ENCODE measurements at places on chromosomes 1 and 21.
A peak's percentile ranks its signal among the peaks of the same experiment; 100 is the strongest.

DNA sequence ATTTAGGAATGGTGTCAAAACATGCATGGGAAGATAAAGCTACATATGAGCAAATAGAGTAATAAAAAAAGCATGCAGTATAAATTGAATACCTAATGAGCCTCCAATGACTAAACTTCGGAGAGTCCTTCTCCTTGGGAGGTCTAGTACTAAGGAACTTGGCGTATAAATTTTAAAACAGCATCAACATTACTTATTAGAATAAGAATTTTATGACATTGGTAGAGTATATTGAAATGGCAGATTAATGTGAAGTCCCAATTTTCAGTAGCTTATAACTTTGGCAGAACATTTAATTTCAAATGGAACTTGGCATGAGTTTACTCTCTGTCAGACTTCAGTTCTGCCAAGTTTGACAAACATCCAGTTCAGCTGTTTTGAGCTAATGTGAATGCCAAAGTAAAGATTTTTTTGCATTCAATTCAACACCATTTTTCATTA is 104.7 kb upstream of the RGS18 start:
- no peaks in the 10 kb centered on the region for H3K27me3 ChIP-seq
- no peaks in the 10 kb centered on the region for H3K4me1 ChIP-seq

DNA sequence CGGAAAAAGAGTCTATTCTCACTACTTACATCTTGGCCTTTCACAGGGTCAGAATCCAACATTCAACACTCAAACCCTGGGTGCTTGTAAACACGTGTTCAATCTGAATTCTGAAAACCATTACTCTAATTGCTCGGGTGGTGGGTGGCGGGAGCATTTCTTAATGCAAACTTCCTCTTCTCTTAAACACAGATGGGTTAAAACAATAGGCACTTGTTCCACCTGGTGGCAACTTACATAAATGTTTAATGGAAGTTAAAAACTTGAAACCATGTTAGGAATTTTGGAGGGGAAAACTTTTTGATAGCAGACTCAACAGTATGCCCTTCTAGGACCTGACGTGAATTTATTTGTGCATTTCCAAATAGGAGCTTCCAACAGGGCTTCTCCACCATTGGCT is 23.4 kb upstream of the TDRD10 start:
- H3K27ac ChIP-seq, result no peak overlapping the region
- DNase-seq, result no peak
- H3K27me3 ChIP-seq, result peaks cover 5% of the 10 kb centered on the region
- H3K4me1 ChIP-seq, result peaks cover 18% of the 10 kb centered on the region
- no peaks in the 10 kb centered on the region for H3K36me3 ChIP-seq

DNA sequence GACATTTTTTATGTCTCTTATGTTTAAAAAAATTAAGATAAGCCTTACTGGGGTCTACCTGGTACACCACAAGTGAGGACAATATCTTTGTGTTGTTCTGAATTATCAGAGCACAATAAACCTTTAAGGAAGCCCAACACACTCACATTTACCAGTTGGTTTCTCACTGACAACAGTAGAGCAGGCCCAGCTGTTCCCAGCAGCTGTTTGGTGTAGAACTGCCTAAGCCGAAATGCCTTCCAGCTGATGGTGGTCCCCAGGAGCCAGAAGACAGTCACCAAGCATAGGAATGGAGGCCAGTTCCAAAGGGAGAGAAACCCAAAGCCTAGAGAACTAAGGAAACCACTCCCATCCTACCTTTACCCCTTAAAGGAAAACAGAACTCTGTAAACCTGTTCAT is 428.6 kb upstream of the CAMK1G start:
- no peak overlapping the region for H3K27ac ChIP-seq
- no peaks in the 10 kb centered on the region for H3K36me3 ChIP-seq
- no peaks in the 10 kb centered on the region for H3K27me3 ChIP-seq
- H3K4me1 ChIP-seq, result no peaks in the 10 kb centered on the region
- no peak for DNase-seq

DNA sequence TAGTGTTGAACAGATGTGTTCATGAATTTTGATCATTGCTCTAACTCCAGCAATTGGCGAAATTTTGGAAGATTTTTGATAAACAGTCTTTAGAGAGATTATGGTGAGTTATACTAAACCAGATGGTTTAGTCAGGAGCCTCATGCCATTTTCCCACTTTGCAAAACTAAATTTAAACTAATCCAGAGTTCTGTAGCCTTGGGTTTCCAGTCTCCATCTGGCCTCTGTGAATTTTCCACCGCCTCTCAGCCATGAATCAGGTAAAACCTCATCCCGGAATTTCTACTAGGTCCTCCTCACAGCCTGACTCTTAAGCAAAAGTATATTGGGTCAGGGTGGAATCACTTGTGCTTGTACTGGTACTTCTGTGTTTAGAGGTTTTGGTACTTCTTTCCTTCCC is 44.8 kb downstream of the CLEC20A start:
- H3K27me3 ChIP-seq, result no peaks in the 10 kb centered on the region
- H3K27ac ChIP-seq, result no peak overlapping the region
- DNase-seq, result no peak
- no peaks in the 10 kb centered on the region for H3K4me1 ChIP-seq

GRCh38 chr1:112272101-112272772 is 123.8 kb upstream of the CTTNBP2NL start:
- no peak overlapping the region for H3K4me3 ChIP-seq
- H3K36me3 ChIP-seq, result no peaks in the 10 kb centered on the region
- no peak overlapping the region for H3K27ac ChIP-seq
- DNase-seq, result no peak
- peaks cover 19% of the 10 kb centered on the region for H3K27me3 ChIP-seq

DNA sequence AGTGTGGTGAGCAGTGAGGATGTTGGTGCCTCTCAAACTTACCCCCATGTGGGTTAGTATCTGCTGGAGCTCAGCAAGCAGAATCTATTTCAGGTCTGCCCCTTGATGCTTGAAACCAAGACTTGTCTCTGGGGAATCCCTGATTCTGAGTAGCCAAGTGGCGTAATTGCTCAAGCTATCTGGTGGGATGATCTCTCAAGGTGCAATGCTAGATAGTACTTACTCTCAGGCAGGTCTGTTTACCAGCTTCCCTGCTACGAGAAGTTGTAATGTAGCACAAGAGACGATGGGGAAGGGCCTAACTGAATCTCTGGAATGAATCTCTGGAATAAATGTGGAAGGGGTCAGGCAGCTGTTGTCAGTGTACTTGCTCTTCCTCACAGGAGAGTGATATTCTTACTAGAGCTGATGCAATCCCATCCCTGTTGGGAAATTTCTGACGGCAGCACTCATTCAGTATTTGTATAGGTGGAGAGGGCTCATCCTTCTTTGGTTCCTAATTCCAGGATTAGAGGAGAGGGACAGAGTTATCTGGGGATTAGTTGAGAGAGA is 65.4 kb downstream of the MACF1 start:
- no peaks in the 10 kb centered on the region for H3K27me3 ChIP-seq
- DNase-seq, result no peak
- H3K27ac ChIP-seq, result peak overlapping the region; percentile 68
- H3K4me1 ChIP-seq, result peaks cover 64% of the 10 kb centered on the region
- peaks cover 33% of the 10 kb centered on the region for H3K36me3 ChIP-seq

DNA sequence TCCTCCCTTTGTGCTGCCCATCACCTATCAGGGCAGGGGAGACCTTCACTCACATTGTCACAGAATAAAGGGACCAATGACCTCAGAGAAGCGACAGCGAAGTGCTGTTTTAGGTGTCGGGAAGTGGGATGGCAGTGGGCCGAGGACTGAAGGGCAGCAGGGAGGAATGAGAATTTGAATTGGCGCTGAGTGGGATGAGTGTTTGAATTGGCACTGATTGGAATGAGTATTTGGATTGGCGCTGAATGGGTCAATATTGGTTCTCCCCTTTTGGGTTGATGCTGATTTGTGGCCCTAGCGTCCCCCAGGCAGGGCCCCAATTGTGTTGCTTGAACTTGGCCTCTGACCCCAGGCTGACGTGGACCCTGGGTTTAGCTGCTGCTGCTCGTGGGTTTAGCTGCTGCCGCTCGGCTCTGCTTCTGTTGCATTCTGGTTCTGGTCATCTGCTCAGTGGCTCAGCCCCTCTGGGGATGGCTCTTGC is 12.4 kb upstream of the UMODL1 start:
- no peak overlapping the region for H3K27ac ChIP-seq
- H3K27me3 ChIP-seq, result peaks cover 4% of the 10 kb centered on the region
- DNase-seq, result no peak
- peaks cover 33% of the 10 kb centered on the region for H3K4me1 ChIP-seq
- no peaks in the 10 kb centered on the region for H3K36me3 ChIP-seq

GRCh38 chr21:45341261-45341660 is 53.6 kb upstream of the POFUT2 start:
- H3K36me3 ChIP-seq, result no peaks in the 10 kb centered on the region
- H3K4me3 ChIP-seq, result no peak overlapping the region
- H3K27me3 ChIP-seq, result peaks cover 4% of the 10 kb centered on the region
- no peak overlapping the region for H3K27ac ChIP-seq
- DNase-seq, result no peak

- no peak overlapping the region for H3K27ac ChIP-seq
- peaks cover 5% of the 10 kb centered on the region for H3K27me3 ChIP-seq
- H3K36me3 ChIP-seq, result no peaks in the 10 kb centered on the region
- no peak for DNase-seq
- H3K4me1 ChIP-seq, result no peaks in the 10 kb centered on the region
These were observed 13.5 kb downstream of the ASAP3 start for GRCh38 chr1:23470282-23471070.

GRCh38 chr1:203267912-203268311 is 37.4 kb upstream of the BTG2 start:
- H3K27me3 ChIP-seq, result no peaks in the 10 kb centered on the region
- H3K4me1 ChIP-seq, result peaks cover 18% of the 10 kb centered on the region
- DNase-seq, result no peak
- peak overlapping the region; percentile 83 for H3K4me3 ChIP-seq
- H3K36me3 ChIP-seq, result no peaks in the 10 kb centered on the region

DNA sequence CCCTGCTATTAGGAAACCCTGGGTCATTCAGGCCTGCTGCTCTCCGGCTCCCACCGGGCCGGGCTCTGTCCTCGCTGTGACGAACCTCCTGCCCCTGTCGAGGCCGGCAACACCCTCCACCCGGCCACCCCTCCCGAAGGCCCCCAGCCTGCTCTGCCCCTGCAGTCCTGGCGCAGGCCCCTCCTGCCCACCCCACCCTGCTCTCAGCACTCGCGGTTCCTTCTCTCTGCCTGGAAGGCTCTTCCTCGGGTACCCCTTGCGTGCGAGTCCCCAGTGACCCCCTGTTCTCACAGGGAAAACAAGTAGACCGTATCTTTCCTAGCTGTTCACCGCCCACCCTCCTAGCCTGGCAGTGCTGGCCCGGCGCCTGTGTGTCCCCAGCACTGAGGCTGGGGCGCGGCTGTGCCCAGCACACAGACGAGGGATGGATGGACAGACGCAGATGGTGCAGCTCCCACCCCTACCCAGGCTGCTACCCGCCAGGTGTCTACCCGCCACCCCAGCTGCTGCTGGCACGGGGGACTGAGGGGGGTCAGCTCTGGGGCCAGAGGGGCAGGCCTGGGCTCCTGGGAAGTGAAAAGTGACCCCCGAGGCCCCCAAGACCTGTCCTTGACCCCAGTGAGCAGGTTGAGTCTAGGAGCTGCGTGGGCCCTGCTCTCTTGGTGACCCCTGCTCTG is 3.1 kb upstream of the VWA1 start:
- H3K27me3 ChIP-seq, result peaks cover 20% of the 10 kb centered on the region
- peaks cover 2% of the 10 kb centered on the region for H3K4me1 ChIP-seq
- H3K27ac ChIP-seq, result no peak overlapping the region
- H3K36me3 ChIP-seq, result no peaks in the 10 kb centered on the region
- no peak for DNase-seq

DNA sequence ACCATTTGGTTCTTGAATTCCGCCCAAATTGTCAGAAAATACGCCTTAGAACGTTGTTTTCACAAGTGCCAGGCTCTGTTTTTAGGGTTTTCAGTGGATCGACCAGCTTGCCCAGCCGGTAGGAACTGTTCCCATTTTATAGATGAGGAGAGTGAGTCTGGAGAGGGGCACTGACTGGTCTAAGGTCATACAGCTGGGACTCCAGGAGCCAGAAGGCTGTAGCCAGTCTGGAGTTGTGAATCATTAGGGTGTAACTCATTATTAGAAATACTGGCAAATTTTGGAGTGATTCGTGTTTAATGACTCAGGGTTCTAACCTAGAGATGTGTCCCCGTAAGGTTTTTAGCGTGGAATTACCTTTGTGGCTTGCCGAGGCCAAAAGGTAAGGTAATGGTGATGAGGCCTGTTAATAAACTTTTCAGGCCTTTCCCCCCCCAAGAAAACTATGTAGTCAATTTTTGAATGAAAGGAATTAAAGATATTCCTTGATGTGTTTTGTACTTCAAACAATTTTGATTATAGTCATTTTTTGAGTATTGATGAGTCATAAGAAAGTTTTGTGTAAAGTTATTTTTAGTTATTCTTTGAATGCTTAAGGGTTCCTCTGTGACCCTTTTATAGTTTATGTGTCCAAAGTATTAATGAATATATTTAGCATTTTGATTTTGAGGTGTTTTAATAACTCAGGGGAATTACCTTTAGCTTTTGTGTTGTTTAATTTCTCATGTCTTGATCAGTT is 2.1 kb downstream of the DYRK1A start:
- DNase-seq, result no peak
- no peaks in the 10 kb centered on the region for H3K27me3 ChIP-seq
- peaks cover 26% of the 10 kb centered on the region for H3K36me3 ChIP-seq
- peak overlapping the region; percentile 83 for H3K27ac ChIP-seq

- DNase-seq, result no peak
- peaks cover 4% of the 10 kb centered on the region for H3K4me1 ChIP-seq
- H3K27ac ChIP-seq, result no peak overlapping the region
- H3K36me3 ChIP-seq, result peaks cover 3% of the 10 kb centered on the region
These were observed 25.3 kb upstream of the TTF2 start for GRCh38 chr1:117034791-117035290.

DNA sequence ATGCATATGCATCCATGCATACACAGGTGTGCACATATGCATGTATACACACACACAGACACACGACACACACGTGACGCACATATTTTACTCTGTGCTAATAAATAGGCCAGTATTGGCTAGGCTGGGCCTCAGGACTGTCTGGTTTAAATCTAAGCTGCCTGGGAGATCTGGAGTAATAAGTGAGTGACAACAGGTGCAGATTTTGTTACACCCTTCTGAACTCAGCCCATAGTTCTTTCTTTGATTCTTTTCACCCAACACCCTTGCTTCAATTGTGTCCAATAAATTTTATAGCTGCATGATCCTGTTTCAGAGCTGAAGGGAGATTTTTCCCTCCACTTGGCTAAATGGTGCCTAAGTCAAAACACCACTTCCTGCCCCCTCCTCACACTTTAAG is 132.8 kb downstream of the FGGY start:
- no peak for DNase-seq
- H3K4me1 ChIP-seq, result peaks cover 28% of the 10 kb centered on the region
- H3K36me3 ChIP-seq, result peaks cover 3% of the 10 kb centered on the region

DNA sequence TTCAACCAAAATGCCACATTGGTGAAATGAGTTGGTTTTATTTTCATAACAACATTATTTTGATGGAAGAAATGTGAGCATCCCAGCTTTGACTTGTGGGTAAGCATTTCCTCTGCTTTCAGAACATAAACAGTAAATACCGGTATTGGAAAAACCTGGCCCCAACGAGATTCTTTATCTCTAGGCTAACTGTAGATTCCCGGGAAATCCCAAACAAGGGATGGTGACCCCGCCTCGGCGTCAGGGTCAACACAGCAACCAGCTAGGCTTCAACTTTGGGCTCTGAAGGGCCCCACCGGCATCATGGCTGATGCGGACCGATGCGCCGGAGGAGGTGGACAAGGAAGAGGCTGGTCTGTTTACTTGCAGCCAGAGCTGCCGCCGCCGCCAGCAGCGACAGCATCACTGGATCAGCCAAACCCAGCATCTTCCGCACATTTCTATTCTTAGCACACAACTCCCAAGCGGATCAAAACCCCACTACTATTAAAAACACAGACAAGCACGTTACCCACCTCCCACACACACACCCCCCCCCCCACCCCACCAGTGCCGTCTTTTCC is 1.1 kb downstream of the AKT3 start:
- H3K36me3 ChIP-seq, result peaks cover 3% of the 10 kb centered on the region
- peak overlapping the region; percentile 99 for H3K27ac ChIP-seq
- peak overlapping the region; percentile 95 for H3K4me3 ChIP-seq

Measured in activated T-helper 2 cell treated with anti-CD3 and anti-CD28 coated beads, Interferon-gamma antibody, Interleukin-2, Interleukin-4, amounts not matched to agents 10 μg/mL and 5 μg/mL and 100 μg/mL, durations not matched to agents 14 hours and 24 hours and 36 hours (primary cell).